ENCODE measurements at places on chromosomes 11 and 22.

DNA sequence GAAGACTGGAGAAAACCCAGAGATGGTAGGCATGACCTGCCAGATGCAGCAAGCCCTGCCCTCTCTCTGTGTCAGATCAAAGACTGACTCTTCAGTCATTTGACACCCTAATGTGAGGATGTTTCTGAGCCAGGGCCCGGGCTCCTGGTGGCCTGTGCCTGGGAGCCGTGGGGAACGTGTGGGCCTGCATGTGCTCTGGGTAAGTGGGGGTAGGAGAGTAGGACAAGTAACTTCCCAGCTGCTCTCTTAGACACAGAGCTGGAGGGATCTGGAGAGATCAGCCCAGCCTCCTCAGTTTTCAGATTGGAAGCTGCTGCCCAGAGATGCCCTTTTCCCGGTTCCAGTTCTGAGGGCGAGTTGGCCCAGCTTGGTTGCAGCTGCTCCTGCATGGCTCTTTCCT is 110.8 kb downstream of the TEAD1 start:
- H3K27me3 ChIP-seq, result no peaks in the 10 kb centered on the region
- no peak overlapping the region for H3K4me3 ChIP-seq
- no peak overlapping the region for H3K27ac ChIP-seq
- no peaks in the 10 kb centered on the region for H3K4me1 ChIP-seq

DNA sequence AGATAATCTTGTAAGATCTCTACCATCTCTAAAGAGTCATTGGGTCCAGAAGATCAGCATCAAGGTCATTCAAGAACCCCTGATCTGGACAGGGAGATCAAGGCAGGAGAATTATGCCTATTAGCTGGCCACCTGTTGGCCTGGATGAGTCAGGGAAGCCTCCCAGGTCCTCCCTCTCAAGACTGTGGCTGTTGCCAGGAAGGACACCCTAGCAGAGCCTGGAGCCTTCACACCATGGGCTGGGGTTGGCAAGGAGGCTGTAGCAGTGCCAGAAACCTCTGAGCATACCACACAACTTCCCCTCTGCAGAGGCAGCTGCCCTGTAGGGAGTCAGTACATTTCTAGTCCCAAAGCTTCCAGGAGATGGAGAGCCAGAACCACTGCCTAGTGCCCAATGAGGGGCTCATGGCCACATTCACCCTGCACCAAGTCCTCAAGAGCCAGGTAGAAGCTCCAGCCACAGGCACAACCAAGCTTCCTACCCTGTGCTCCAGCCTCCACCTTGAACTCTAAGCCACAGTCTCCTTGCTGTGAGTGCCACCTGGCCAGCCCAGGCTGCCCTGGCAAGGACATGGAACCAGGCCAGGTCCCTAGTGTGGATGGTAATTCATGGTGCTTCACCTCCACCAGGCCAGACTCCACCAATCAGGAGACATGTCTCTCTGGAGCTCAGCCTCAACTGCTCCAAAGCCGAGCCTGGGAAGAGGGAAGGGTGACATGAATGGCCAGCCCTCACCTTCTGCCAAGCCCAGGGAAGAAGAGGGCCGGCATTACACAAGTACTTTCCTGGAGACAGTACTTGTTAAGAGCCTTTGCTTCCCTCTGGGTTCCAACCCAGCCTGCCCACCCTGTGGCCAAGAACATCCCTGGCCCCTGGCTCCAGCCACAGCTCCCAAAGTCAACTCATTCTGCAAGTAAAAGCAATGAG is 124.3 kb downstream of the BUD13 start:
- DNase-seq, result no peak
- H3K27me3 ChIP-seq, result no peaks in the 10 kb centered on the region
- H3K27ac ChIP-seq, result no peak overlapping the region
- H3K36me3 ChIP-seq, result no peaks in the 10 kb centered on the region

DNA sequence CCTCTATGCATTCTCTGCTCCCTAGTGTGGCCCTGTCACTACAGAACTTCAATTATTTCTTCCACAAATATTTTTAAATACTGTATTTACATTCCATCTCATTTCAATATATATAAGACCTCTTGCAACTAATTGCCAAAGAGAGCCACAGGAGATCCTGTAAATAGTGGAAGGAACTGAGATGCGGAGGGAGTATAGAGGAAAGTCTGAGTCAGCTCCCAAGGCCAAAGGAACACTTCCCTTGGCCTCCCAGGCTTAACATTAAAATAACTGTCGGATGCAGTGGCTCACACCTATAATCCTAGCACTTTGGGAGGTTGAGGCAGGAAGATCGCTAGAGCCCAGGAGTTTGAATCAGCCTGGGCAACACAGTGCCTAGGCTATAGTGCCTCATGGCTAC is 31.2 kb downstream of the RBFOX2 start:
- H3K36me3 ChIP-seq, result no peaks in the 10 kb centered on the region
- H3K27me3 ChIP-seq, result peaks cover 2% of the 10 kb centered on the region
- no peak for DNase-seq
- H3K27ac ChIP-seq, result no peak overlapping the region

- H3K27me3 ChIP-seq, result no peaks in the 10 kb centered on the region
- H3K4me1 ChIP-seq, result no peaks in the 10 kb centered on the region
- H3K4me3 ChIP-seq, result no peak overlapping the region
- no peaks in the 10 kb centered on the region for H3K36me3 ChIP-seq
- no peak overlapping the region for H3K27ac ChIP-seq
- DNase-seq, result no peak
Measured at GRCh38 chr11:41320653-41321052, 138.8 kb downstream of the LRRC4C start.

GRCh38 chr11:8382436-8383053 is 118.9 kb upstream of the LMO1 start:
- no peaks in the 10 kb centered on the region for H3K36me3 ChIP-seq
- no peak overlapping the region for H3K27ac ChIP-seq
- no peak for DNase-seq
- H3K4me3 ChIP-seq, result no peak overlapping the region

All from natural killer cell (primary cell).